ENCODE measurements at places on chromosomes 13 and 19.

GRCh38 chr19:28977826-28978225, 235.1 kb downstream of the UQCRFS1 start:
- DNase-seq, result no peak

- no peak for DNase-seq
Measured at GRCh38 chr13:98233127-98233526, 56.1 kb upstream of the RNF113B start.

- DNase-seq, result no peak
Measured at GRCh38 chr19:8569066-8569771, 8.0 kb downstream of the MYO1F start.

GRCh38 chr19:29650772-29651387, 14.4 kb upstream of the PLEKHF1 start:
- no peak for DNase-seq

GRCh38 chr13:71626421-71627117, 240.4 kb downstream of the DACH1 start:
- no peak for DNase-seq

GRCh38 chr19:10120538-10121189, 965 bp upstream of the EIF3G start:
- no peak for DNase-seq

- DNase-seq, result no peak
Measured at GRCh38 chr19:32878988-32879387, 9.4 kb upstream of the SLC7A9 start.
